NCI-H774 (cell line): ENCODE measurements at places on chromosomes 6 and 20.

GRCh38 chr20:44053046-44053445 is 133.9 kb downstream of the JPH2 start:
- DNase-seq, result no peak

DNA sequence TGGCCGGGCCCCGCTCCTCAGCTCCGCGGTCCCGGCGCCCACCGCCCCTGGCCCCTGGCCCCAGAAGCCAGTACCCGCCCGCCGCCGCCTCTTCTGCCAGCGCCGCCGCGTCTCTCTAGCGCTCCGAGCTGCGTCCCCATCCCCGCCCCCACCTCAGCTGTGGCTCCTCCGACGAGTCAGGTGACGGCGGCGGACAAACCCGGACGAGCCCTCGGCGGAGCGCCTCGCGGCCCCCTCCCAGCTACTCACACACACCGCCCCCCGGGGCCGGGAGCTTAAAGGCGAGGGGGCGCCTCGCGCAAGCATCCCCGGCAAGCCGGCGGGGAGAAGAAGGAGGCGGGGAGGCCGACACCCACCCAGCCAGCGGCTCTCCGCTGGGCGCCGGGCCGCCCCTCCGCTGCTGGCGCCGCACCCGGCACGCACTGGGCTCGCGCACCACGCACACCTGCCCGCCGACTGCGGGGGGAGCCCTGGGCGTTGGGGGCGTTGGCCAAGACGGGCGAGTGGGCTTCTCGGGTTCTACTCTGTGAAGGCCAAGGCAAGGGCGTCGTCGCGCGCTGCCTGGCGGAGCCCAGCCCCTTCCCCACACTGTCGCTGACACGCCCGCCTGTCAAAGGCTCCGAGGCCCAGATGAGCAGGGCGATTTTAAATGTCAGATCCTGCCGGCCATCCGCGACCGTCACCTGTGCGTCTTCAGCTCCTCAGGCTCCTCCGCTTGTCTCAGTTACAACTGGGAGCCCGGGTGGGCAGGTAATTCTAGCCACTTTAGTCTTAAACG is at the start of gene SNAP91:
TSS of gene SNAP91 (minus strand) at position 132 of the 778 bp plus-strand sequence. CDS start 1,174 bp downstream, outside the sequence.
- peak; percentile 74 for DNase-seq

- DNase-seq, result no peak
Observed at GRCh38 chr6:116447496-116448011, 13.6 kb upstream of the CALHM6 start.

DNA sequence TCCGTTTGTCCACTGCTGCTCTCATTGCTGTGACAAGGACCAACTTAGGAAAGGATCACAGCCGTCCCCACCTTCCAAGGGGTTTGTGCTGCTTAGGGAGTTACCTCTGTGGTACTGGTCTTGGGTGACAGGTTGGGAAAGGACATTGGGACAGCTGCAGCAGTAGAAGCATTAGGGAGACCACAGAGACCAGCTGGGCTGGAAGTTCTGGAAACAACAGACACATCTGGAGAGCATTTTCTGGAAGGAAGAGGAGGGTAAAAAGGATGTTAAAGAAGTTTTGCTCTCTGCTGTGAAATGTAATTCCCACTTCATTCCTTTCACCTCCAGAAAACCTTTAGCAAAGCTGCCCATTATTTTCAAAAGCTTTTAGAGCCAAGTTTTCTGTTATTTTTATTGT is 304.2 kb downstream of the LRFN2 start:
- DNase-seq, result no peak

GRCh38 chr6:137581019-137581707 is 87.0 kb upstream of the OLIG3 start:
- DNase-seq, result no peak

DNA sequence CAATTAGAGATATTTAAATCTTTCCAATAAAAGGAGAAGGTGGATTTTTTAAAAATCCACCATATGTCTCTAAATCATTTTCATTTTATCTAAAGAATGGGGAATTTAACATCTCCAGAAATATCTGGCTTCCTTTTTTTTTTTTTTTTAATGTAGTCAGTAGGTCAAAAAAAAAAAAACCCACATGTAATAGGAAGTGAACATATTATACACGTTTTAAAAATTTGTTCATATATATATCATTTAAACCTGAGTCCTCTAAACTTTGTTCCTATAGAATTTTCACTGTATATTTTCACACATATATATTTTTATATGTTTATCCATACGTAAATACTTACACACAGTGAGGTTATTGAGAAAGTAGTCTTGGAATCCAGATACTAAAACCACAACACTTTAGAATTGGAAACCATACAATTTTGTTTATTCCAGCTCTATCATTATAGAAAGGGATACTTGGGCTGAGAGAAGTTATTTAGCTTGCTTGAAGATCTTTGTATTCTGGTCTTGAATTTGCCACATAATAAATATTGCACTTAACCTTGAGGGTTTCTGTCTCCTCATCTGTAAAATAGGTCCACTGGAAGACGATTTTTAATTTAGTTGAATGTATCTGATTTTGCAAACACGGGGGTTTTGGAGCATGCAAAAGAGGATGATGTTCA is 62.1 kb upstream of the ZNF217 start:
- no peak for DNase-seq

- no peak for DNase-seq
Observed at GRCh38 chr6:16392010-16392409, 153.6 kb downstream of the GMPR start.

- DNase-seq, result no peak
Observed at GRCh38 chr6:29490552-29490951, 2.8 kb upstream of the MAS1L start.

DNA sequence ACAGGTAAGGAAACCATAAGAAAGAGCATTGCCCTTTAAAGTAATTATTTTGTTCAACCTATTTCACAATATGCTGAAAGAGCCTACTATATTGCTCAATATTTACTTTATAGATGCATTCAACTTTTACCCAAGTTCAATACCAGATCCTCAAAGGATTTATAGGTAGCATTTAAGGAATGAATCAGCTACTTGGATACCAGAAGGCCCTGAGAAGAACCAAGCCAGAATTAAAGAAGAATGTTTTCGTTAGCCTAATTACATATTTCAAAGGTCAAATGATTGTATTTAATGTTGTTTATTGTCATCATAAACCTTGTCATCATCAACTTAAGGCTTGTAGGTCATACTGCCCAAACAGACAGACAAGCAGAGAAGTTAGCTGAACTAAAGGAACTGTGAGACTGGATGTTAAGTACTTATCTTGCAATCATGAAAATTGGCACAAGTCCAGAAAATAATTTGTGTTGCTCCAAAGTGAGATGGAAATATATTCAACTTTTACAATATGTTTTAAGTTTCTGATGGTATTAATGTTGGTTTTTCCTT is 636.7 kb downstream of the RFPL4B start:
- no peak for DNase-seq

GRCh38 chr6:108526739-108527174 is 34.0 kb upstream of the FOXO3 start:
- peak; percentile 45 for DNase-seq

GRCh38 chr6:29909985-29910384 is 32.3 kb upstream of the HLA-A start:
- DNase-seq, result no peak
